ENCODE measurements at places on chromosomes 3 and 15.

- no peak for DNase-seq
These were observed 191.7 kb downstream of the GOLGA6L6 start for GRCh38 chr15:20349774-20350498.

DNA sequence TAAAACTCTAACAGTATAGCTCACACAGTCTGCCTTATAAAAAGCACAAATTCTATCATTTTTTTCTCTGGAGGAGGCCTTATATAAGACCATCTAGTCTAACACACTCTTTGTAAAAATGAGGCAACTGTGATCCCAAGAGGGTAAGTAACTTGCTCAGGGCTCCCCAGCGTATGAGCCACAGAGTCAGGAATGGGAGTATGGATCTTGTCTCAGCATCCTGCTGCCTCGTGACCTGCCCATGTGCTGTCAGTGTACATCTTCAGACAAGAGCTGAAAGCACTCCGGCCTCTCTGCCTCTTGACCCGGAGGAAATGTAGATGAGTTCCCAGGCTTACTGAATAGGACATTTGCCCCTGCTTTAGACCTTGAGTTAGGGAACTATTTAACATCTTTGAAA is 28.4 kb upstream of the MEF2A start:
- DNase-seq: no peak

DNA sequence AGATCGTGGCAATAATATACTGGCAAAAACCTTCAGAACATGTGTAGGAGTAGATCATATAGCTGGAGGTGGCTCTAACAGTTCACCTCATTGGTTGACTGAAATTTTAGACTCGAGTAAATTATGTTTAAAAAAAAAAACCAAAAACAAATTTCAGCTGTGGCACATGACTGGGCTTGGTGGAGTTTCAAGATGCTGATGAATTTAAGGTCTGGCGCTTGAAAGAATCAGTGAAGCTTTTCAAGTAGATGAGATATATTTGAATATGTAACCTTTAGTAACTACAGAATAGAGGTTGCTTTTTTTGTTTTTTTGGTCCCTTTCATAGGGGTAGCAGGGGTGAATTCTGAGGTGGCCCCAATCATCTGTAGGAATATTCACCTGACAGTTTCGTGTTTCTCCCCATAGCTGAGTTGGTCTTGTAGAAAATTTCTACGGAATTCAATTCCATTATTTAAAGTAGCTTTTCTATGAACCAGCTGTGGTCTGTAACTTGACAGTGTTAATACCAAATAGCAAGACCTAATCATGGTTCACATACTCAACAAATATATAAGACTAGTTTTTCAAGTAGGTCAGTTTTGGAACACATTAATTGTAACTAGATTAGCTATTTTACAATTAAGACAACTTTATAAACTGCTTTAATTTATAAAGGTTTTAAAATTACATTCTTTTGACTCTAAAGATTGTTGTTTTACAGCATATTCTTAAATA is 65.6 kb downstream of the MAP4 start:
- DNase-seq: no peak

DNA sequence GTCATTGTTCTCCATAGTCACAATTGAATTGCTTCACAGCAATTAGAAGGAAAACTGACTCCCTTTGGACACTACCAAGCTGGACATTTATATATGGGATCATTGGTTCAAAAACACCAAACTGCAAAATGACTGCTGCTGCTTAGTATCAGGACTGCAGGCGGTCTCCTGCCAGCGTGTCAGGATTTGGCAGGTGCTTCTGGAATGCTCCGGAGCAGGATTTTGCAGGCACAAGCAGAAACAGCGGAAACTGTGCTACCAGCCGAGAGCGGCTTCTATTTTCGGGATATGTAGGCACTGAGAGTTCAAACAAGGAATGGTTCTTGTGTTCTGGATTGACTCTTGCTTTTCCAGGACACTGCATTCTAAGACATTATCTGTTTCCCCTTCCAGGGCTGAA is 95.5 kb downstream of the SSR3 start:
- no peak for DNase-seq

DNA sequence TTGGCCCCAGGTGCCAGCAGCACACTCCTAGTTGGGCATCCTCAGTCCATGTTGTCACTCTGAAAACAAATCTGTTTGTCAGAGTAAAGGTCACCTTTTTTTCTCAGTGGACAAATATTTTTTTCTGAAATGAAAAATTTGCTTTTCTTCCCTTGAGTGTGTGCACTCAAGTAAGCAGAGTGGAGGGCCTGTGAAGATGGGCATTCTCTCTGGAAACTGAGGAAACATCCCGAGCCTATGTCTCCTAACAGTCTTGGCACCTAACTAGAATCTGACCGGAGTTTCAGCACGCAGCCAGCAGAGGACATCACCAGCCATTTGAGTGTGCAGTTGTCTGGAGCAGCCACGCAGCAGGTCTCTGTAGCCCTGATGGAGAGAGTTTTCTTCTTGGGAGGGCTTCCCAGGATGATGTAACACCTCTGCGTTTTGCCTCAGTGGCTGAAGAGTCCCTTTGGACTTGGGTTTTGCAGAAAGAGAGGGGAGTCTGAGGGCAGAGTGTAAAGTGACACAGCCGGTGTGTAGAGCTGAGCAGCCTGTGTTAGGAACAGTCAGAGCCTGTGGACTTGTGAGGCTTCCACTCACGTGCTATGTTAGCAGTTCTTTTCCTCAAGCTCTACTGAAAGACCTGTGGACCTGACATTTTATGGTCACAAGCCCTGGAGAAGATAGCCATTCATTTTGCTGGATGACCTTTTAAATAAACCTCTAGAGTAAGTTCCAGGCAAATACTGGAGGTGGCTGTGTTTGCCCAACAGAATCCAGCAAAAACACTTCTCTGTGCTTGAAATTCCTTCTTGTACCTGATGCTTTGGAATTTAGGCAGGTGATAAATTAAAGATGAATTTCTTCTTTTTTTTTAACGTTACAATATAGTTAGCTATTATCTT is 51.6 kb downstream of the ABHD2 start:
- no peak for DNase-seq

- DNase-seq: no peak
These were observed 2.6 kb downstream of the MEX3B start for GRCh38 chr15:82043130-82043673.

Data from NCI-H187 treated with DMSO at 0.1 percent for 48 hours (cell line).